ENCODE measurements at places on chromosomes 4 and X.

DNA sequence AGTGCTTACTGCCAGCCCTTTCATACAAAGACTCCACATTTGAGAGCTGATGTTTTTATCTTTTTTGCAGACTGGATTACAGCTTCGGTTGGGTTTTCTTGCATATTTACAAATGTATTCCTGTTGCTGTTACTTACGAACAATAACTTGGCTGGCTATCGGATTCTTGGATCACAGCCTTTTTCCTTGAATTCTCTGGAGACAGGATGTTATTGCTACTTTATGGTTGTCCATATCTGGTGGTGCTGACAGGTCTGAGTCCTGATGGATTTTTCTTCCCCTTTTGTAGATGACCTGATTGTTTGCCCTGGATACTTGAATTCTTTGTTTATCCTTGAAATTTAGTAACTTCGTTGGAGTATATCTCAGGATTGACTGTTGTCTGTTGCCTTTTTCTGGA is 77.7 kb downstream of the PDK3 start:
- no peak for DNase-seq

DNA sequence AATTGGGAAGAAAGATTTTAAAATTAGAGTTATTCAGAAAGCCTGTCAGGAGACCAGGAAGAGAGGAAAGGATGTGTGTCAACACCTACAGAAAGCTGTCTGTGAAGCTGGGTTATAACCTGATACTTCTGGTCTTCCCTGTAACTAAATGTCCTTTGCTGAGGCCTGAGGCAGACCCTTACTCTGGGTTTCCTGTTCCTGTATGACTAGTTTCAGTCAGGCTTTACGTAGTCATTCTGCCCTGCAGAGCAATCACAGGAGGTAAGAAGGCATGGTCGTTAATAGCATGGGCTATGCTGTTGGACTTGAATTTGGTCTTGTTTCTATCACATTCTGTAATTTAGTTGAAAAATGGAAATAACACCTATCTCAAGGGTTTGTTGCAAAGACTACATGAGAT is 110.5 kb upstream of the IGFBP7 start:
- no peak for DNase-seq

DNA sequence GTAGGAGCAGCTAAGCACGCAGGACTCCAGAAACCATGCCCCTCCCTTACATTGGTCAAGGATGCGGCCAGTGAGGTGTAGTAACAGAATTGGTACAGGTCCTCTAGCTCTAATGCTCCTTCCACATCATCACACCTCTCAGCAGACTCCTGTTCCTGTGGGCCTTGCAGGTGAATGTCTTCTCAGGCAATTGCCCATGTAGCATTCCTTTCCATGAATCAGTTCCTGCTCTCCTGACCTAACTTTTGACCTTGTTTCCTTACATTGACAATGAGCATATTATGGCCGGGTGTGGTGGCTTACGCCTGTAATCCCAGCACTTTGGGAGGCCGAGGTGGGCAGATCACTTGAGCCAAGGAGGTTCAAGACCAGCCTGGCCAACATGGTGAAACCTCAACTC is 31.3 kb downstream of the MAP7D3 start:
- no peak for DNase-seq

DNA sequence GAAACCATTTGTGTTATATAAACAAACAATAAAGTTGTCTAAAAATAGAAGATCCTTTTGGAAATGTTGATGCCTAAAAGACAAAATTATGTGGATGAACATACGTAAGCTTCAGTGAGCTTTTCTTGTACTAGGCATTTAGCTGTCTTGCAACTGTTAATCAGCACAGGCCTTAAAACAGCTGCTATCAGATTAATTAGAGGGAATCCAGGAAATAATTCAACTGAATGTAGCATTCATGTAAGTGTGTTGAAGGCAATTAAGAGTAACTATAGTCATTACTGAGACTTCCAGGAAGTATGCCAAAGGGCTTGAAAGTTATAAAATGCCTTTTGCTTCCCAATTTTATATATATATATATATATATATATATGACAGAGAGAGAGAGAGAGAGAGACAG is 248.7 kb downstream of the IL1RAPL1 start:
- DNase-seq = no peak

GRCh38 chrX:16028576-16028975 is 94.8 kb upstream of the GRPR start:
- no peak for DNase-seq

DNA sequence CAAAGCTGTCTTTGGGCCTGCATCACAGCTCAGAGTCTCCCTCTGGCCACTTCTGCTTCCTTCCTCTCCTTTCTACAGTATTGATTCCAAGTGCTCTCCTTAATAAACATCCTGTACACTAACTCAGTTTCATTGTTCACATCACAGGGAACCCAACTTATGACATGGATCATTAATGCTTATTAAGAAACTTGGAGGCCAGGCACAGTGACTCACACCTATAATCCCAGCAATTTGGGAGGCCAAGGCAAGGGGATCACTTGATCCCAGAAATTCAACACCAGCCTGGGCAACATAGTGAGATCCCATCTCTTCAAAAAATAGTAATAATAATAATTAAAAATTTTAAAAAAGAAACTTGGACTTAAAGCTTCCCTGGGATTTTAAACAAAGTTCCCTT is 89.2 kb upstream of the EFHC2 start:
- DNase-seq = no peak

DNA sequence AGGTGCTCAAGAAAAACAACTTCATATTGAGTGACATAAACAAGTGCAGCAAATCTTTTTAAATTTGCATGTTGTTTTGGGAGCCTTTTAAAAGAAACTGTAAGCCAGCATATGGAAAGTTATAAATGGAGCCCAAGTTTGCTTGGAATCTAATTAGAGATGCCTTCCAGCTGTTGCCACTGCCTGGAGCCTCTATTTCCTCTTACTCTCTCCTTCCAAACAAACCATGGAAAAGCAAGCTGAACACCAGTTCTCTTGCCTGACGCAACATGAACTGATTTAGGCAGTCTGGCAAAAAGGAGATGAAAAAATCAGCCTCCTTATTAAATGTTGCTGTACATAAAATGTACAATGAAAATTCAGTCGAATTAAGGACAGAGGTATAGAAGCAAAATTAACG is 21.5 kb downstream of the ARSJ start:
- no peak for DNase-seq

Measured in neural progenitor cell (in vitro differentiated cells).